Foreskin fibroblast (primary cell): ENCODE measurements at places on chromosomes 6 and 20.

- DNase-seq: no peak
Measured at GRCh38 chr6:152435816-152436215, 201.3 kb downstream of the SYNE1 start.

GRCh38 chr6:6331393-6331792 lies 10.9 kb upstream of the F13A1 start:
- no peak for DNase-seq

DNA sequence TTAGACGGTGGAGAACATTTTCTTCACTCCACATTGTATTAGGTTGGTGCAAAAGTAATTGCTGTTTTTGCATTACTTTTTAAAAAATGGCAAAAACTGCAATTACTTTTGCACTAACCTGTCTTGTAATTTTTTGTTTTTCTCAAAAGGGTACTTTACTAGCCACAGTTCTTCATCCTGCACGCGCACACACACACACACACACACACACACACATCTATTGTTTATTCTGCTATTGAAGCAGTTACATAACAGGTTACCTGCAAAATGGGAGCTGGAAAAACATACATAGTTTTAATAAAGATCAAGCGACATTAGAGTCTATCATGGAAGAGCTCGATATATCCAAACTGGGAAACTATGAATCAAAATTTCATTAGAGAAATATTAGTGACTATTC lies 235.2 kb downstream of the SIM1 start:
- no peak for DNase-seq

GRCh38 chr20:25277051-25277801 lies 29.3 kb downstream of the PYGB start:
- DNase-seq: no peak

DNA sequence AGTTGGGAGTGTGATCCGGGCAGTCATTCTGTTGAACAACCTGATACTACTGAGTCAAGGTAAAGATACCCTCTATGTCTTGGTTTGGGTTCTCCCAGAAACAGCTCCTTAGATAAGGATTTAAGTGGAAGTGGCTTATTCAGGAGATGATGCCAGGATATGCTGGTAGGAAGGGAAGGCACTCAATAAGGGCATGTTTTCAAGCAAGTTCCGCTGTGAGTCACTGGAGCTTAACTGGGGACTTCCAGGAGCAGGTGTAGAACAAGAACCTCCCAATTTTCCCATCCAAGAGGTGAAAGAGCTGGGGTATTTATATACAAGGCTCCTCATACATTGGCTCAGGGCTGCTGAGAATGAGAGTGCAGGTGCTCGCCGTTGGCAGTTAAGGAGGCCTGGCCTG lies 218.6 kb downstream of the AKAP7 start:
- no peak for DNase-seq

- DNase-seq: no peak
Measured at GRCh38 chr6:142857233-142857761, 87.7 kb downstream of the HIVEP2 start.

- no peak for DNase-seq
Measured at GRCh38 chr6:37088897-37089296, 81.1 kb upstream of the PIM1 start.

- DNase-seq: no peak
Measured at GRCh38 chr20:31943052-31943471, 8.8 kb downstream of the PDRG1 start.

DNA sequence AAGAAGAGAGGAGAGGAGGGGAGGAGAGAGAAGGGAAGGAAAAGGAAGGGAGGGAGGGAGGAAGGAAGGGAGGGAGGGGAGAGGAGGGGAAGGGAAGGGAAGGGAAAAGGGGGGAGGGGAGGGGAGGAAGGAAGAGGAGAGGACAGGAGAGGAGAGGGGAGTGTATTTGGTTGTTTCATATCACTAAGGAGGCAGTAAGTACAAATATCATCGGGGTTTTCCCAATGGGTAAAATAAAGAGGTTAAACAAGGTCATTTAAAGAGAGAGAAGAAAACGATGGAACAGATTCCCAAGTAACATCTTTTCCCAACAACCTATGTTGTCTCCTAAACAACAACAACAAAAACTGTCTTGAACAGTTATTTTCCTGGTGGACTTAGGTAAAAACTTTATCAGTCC lies 43.6 kb downstream of the MBOAT1 start:
- no peak for DNase-seq

DNA sequence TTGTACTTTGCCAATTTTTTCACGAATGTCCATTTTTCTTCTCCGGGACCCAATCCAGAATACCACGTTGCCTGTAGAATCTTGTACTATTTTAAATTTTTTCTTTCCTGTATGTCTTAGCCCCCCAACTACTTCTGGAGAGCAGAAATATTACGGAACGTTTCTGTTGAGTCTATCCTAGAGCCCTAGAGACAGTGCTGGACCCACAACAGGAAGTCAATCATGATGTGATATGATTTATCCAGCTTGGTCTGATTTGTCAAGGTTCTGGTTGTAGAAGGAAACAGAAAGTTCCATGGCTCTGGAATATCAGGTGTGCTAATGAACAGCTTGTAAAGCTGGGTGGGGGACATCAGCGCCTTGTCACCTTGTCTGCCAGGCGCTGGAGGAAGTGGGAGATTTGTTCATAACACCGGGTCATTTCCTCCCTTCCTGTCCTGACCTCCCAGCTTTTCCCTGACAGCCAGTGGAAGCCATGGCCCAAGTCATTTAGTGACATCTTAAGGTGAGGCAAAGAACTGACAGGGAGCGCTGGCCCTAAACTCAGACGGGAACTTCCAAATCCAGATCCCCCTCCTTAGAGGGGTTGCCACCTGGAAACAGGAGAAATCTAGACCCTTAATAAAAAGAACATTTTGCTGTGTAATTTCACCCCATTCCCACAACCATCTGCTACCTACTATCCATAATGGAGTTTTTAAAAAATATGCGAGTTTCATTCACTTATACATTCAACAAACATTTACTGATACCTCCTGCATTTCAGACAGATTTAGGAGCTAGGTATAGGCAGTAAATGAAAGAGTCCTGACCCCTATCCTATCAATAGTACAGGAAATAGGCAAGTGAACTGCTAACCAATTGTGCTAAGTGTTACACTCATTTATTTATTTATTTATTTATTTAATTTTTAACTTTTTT lies 130.5 kb downstream of the ZFP64 start:
- peak; percentile 13 for DNase-seq

DNA sequence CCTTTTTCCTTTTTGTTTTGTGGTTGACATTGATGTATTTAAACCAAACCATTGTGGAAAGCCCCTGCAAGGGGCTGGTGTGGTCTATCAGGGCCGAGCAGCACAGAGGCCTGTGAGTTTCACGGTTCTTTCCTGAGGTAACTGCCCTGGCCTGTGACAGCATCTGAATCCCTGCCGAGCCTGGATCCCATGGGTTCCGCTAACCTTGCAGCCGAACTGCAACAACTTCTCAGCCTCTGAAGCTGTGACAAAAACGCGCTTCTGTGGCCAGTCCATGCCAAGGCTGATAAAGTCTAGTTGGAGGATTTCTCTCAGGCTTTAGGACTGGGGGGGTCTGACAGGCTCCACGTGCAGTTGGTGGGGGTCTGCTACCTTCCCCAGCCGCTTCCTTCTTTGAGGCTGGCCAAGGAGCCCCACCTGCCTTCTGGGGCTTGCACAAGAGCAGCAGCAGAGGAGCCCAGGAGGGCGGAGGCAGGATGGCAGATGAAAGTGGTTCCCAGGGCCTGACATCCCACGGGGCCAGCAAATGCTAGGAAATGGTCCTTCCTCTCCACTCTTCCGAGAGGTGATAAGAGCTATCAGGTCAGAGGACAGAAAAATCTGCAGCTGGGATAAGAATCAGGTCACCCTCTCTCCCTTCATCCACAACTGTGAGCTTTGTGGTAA lies 150.9 kb downstream of the PREX1 start:
- no peak for DNase-seq

DNA sequence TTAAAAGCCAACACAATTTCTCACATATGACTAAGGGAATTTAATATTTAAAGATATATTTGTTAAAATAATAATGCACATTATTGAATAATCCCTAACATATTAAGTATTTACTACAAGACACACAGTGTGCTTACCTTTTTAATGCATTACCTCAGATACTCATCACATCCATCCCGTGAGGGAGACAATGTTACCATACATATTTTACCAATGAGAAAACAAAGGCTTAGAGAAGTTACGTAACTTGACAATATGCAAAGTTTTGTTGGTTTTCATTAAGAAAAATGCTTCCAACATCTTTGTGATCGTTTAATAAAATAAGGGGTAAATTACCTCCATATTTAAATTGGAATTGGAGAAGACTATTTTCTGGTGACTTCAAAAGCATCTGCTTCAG lies 4.3 kb downstream of the IFNGR1 start:
- DNase-seq: no peak

- no peak for DNase-seq
Measured at GRCh38 chr20:17646961-17647301, 35.1 kb downstream of the RRBP1 start.

GRCh38 chr6:7143476-7143974 lies 35.8 kb downstream of the RREB1 start:
- no peak for DNase-seq

- no peak for DNase-seq
Measured at GRCh38 chr6:109306733-109307132, 75.5 kb downstream of the CD164 start.

DNA sequence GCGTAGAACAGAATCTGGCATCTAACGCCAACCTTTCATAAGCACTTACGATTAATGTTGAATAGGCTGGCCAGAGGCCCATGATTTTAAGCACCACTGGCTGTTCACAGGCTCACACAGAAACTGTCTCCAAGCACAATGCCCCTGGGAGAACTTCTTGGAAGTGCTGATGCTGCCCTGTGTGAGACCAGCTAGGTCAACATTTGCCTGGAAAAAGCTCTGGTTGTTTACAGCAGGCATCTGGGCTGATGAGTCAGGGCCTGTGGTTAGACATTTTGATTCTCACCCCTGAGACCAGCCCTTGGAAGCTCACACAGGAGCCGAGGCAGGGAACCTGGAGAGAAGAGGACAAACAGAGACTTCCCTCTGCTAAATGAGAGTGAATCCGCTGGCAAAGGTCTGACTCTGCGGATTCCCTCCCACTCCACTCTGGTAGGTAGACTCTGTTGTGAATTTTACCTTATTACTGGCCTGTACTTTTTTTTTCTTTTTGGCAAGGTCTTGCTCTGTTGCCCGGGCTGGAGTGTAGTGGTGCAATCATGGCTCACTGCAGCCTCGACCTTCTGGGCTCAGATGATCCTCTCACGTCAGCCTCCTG lies 6.8 kb upstream of the SULF2 start:
- DNase-seq: peak; percentile 84

DNA sequence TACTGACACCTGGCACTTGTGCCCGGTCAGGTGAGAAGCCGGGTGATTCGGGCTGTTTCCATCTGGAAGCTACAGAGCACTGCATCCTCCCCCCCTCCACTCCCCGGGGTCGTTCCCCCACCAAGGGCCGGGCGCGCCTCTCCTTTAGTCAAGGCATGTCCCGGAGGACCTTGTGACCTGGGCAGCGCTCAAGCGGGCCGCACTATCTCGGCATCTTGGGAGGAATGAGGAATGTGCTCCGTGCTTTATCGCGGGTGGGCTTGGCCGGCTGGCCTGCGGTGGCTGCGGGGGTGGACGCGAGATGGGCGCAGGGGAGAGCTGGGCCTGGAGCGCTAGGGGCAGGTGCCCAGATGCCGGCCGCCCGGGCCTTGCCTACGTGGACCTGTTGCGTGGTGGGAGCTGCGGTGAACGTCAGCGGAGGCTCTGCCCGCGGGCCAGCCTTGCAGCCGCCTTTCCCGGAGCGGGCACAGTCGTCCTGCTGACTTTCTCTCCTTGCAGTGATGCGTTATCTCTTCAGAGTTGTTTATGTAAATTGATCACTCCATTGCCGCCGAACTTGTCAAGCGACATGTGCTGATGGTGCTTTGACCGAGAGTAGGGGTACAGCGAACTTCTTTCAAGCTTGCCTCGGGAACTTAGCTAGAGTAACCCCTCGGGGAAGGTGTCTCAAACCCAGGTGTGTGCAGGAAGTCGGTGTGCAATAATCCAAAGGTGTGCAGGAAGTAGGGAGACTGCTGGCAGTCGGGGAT lies 1.1 kb downstream of the LRRC1 start:
- no peak for DNase-seq

GRCh38 chr6:125236536-125237327 lies 65.0 kb downstream of the HDDC2 start:
- DNase-seq: no peak

DNA sequence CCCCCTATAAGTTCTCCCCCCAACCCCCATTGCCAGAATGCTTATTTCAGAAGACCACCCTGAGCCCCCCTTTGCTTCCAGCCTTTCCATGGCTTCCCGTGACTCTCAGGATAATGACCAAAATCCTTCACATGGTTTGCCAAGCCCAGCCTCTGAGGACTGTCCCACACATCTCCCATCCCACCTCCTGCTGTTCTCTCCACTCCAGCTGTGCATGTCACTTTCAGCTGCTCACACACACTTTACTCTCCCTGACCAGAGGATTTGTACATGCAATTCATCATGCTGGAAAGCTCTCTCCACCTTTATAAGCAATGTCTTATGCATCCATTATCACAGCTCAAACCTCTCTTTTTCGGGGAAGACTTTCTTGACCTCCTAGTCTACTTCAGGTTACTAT lies 164.2 kb downstream of the PRL start:
- DNase-seq: no peak

DNA sequence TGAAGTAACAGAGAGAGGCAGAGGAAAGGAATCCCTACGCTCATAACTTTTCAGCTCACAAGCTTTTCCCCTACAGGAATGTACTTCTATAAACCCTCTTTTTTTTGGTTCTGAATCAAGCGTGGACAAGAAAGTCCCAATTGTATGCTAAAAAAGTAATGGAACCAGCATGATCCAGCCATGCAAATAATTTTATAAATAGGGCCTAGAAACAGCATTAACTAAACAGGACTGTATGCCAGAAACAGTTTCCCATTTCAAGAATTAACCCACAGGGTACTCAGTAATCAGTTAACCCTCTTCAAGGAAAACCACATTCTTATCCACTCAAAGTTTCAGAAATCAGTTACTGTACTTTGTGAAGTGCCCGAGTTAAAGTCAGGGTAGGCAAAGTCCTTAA lies 87.0 kb upstream of the HMGCLL1 start:
- no peak for DNase-seq

- no peak for DNase-seq
Measured at GRCh38 chr20:31712112-31712553, 10.5 kb downstream of the BCL2L1 start.

GRCh38 chr6:35264550-35265274 lies 5.2 kb downstream of the ZNF76 start:
- no peak for DNase-seq
